Breast epithelium (tissue), 4 donors: ENCODE measurements at places on chromosomes 13 and 19.

- DNase-seq, result no peak
Observed at GRCh38 chr19:49952479-49952836, 8.5 kb downstream of the SIGLEC11 start.

DNA sequence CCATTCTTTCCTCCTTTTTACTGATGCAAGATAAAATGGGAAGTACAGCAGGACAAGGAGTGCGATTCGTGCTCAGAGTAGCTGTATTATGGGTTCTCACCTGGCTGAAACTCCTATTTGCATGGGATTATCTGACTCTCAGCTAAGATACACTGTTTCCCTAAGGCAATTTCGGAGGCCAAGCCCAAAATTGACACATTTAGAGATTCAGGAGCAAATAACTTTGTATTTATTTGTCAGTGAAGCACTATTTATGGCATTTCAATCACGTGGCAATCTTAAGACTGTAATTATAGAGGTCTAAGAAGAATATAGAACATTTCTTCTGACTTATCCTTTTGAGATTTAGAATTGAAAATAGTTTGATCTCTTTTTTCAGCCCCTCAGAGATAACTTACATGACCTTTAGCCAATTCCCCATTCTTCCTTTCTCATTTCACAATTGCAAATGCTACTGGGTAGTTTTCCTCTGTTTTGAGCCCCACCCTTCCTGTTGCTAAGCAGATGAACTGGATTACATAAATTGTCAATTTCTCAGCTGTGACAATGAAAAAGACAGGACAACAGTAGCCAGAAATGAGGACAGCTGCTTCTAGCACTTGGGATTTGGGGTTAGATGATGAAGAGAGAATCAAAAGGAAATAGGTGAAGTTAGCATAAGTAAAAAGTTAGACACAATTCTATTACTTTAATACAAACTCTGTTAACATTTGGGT is 122.7 kb upstream of the FRY start:
- no peak for DNase-seq

- no peak for DNase-seq
Observed at GRCh38 chr19:32649751-32650150, 25.2 kb downstream of the ANKRD27 start.

GRCh38 chr13:71360041-71360440 is 507.0 kb downstream of the DACH1 start:
- no peak for DNase-seq

DNA sequence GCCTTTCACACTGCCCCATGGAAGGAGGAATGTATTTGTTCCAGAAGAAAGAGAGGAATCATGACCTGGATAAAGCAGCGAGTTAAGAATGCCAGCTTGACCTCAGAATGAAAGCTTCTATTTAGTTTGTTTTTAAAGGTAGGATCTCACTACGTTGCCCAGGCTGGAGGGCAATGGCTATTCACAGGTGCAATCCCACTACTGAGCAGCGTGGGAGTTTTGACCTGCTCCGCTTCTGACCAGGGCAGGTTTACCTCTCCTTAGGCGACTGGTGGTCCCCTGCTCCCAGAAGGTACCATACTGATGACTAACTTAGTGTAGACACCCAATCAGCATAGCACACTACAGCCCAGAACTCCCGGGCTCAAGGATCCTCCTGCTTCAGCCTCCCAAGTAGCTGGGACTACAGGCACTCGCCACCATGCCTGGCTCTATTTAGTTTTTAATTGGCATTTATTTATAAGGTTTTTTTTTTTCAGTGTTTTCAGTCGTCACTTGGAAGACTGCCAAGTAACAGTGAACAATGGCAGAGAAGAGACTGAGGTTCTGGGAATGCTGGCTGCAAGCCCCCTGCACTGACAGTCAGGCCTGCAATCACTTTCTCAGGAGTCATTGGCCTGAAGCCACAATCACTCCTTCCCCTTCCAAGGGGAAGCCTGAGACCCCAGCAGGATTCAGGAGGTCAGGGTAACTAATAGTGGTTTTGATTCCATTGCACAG is 73.1 kb downstream of the EPS15L1 start:
- no peak for DNase-seq

- DNase-seq, result no peak
Observed at GRCh38 chr13:50682966-50683365, 160.5 kb downstream of the DLEU7 start.

- no peak for DNase-seq
Observed at GRCh38 chr13:51222686-51223559, 725 bp downstream of the FAM124A start.

- DNase-seq, result no peak
Observed at GRCh38 chr13:110301083-110301482, 5.9 kb downstream of the COL4A1 start.

DNA sequence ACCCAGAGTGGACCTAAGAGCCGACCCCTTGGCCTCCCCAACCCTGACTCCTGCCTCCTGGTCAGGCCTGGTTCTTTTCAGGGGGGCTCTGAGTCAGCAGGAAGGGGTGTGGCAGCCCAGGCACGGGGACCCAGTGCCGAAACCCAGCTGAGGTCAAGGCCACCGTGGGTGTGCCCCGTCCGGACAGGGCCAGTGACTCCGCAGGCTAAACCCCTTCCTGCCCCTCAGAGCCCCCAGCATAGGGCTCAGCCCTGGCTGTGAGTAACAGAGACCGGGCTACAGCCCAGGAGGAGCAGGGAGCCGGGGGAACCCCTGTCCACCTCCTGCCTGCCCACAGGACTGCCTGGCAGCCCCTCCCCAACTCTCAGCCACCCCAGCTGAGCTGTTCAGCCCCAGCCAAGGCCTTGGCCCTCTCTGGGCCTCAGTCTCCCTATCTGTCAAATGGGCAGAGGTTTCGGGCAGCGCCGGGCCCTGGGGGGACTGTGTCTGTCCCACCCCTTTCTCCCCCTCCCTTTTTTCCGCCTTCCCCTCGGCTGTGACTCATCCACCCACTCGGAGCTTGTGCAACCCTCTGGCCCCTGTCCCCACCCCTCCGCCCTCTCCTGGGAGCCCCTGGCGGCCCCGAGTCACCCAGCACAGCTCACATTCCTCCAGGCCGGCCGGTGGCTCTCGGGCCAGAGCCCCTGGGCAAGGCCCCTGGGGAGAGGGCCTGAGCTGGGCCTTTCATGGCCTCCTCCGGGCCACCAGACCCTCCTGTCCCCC is 8.6 kb downstream of the ZBTB7A start:
- peak; percentile 79 for DNase-seq

DNA sequence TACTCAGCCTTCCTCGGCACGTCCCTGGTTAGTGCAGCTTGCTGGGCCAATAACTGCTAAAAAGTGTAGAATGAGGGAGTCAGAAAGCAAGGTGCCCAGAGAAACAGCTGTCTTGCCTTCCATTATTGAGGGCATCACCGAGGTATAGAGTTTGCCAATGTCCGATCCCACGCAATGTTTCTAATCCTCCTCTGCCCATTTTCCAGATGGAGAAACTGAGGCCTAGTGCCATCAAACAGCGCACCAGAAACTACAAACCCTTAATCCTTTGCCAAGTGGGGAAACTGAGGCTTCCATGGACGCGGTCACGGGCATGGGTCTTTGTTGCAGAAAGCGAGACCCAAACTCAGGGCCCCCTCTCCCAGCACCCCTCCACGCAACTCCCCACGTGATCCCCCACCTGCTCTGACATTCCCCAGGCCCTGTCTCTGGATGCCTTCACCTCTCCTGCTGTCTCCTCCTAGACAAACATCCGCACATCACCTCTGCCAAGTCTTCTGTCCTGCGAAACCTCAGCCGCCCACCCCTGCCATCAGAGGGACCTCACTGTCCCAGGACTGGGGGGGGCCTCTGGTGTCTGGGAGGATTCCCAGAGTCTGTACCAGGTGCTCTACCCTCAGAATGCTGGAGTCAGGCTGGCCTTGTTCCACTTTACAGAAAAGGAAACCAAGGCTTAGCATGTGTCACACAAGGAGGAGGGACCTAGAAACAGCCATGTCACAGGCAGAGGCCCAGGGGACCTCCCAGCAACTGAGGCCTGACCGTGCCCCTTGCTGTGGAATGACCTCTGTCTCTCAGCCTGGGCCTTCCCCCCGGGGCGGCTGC is 930 bp upstream of the PDE4C start:
- DNase-seq, result no peak

DNA sequence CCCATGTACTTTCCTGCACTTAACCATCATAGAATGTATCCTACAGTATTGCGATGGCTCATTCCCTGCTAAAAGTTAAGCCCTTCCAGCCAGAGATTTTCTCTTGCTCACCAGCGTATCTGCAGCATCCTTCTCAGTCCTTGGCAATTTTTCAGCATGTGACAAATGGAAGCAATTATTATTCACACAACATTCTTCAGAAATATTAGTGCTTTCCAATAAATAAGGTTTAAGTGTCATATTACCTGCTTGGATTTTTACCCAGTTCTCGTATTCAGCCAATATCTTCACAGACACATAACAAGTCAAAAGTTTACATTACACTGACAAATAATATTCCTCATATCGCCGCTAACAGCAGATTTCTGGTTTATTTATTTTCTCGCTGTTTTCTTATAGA is 82.3 kb downstream of the POU4F1 start:
- no peak for DNase-seq

DNA sequence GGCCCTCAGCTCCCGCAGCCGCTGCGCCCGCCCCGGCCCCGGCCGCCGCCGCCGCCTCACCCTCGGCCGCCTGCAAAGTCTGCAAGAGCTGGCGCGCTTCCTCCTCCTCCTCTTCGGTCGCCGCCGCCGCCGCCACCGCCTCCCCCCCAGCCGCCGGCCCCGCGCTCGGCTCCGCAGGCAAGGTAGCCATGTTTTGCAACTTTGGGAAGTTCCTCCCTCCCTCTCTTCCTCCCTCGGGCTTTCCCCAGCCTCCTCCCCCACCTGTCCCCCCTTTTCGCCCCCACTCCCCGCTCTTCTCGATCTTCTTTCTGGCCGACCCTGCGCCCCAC is 433 bp downstream of the SIX5 start:
- no peak for DNase-seq

GRCh38 chr19:50632151-50632835 is 7.4 kb downstream of the SYT3 start:
- no peak for DNase-seq

GRCh38 chr19:31118287-31118955 is 230.8 kb downstream of the TSHZ3 start:
- DNase-seq, result no peak

- no peak for DNase-seq
Observed at GRCh38 chr13:99353246-99353600, 46.0 kb upstream of the GPR183 start.

DNA sequence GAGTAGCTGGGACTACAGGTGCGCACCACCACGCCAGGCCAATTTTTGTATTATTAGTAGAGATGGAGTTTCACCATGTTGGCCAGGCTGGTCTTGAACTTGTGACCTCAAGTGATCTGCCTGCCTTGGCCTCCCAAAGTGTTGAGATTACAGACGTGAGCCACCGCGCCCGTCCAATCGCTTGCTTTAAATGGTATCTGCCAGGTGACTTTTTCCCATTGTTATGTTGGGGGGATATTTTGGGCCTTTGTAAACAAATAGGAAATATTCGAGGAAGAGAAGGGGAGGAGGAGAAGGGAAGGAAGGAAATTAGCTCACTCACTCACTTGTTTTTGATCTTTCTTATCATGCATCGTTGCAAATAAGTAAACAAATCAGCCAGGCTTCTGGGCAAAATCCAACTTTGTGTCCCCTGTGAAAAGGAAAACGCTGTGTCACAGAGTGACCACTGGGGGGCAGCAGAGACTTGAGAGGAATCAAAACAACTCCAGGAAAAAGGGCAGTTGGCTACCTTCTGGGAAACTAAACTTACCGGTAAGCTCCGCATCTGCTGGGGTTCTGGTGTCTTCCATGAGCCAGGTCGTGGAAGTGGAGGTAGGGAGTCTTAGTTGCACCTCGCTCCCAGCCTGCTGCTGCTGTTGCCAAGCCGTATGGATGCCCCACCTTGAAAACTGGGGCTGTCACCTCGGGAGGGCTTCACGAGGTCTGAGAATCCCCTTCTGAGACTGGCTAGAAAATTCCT is 9.3 kb upstream of the RANBP3 start:
- DNase-seq, result peak; percentile 71

DNA sequence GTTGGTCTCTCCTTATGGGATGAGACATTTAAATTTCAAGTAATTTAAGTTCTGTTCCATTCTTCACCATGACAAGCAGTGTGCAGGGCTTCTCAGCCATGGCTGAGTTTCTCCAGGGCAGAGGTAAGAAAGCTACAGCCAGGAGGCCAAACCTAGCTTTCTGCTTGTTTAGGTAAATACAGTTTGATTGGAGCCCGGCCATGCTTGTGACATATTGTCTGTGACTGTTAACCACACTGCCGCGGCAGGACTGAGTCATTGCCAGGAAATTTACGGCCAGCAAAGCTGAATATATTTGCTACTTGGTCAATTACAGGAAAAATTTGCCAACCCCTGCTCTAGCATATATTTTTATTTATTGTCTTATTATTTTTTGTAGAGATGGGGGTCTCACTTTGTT is 10.7 kb downstream of the NLRP8 start:
- peak; percentile 46 for DNase-seq
